Inflammatory macrophage (primary cell): ENCODE measurements at places on chromosomes 5 and 9.

- DNase-seq: no peak
Measured at GRCh38 chr5:83548581-83548980, 77.0 kb downstream of the VCAN start.

DNA sequence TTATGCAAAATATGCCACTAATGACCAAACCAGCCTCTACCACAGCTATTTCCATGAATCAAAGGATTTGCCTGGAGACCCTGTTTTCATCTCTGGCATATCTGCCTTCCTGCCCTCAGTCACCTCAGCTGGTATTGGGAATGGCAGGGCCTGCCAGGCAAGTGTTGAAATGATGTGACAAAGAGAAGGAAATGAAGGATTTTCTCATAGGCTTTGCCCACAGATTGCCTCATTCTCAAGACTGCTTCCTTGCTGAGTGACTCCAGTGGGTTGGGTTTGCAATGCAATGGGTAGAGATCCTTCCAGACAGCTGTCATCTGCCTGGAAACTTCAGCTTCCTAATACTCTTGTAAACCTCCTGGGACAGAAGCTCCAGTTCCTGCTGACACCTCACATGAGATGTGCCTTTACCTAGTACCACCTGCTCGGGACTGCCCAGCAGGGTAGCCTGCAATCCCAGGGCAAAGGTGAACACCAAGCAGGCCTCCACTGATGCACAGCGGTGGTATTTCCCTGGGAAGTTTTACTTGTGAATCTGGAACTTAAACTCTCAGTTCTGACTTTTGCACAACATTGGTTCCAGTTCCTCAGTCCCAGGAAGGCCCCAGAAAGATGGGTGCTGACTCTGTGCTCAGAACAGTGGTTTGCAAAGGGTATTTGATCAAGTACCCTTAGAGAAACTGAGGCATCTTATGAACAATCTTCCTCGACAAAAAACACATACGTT, 64.8 kb upstream of the SLC1A1 start:
- peak; percentile 45 for DNase-seq

DNA sequence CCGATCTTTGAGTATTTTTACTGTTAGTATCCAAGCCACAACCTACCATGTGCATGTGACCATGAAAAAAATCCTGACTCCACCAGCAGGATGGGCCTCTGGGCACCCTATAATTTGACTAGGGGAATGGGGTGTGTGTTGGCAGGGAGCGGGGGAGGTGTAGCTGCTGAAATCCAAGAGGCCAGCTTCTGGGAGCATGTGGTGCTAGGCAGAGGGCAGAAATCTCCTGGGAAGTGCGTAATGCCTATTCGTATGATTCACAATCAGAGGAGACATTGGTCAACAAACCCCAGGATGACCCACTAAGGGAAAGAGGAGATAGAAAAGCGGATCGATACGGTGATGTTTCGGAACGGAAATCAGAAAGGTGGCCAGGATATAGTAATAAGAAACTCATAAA, 149.9 kb downstream of the ARSB start:
- no peak for DNase-seq

GRCh38 chr5:2622866-2623265, 128.6 kb downstream of the IRX2 start:
- DNase-seq: no peak

DNA sequence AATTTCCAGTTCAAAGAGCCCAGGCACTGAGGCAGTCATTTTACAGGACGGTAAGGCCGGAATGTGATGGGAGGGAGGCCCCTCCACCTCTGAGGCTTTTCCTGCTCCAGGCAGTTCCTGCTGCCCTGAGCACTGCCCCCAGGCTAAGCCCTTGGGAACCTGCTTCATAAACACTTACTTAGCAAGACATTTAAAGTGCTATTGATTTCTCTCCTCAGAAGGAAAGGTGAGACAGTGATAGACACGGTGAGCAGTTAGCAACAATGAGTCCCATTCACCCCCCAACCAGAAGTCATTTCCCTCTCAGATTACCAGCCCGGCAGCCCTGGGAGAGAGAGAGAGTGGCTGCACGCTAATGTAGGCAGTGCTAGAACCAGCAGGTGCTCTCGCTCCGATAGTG, 462.5 kb downstream of the SPOCK1 start:
- no peak for DNase-seq

DNA sequence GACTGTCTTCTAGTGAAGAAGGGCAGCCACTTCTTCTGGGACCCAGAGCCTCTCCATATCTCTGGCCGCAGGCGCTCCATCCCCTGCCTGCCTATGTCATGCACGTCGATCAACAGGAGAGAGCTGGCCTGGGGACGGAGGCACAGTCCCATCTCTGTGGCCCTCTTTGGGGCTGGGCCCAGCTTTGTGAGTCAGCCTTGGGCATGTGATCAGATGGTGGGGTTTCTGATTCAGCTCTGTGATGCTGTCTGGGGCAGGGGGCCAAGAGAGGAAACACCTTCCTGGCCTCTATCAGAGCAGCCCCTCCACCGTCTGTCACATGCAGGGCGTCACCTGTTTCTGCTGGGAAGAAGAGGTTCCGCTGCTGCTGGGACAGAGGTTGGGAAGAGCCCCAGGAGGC, 72.6 kb downstream of the MVB12B start:
- DNase-seq: no peak

DNA sequence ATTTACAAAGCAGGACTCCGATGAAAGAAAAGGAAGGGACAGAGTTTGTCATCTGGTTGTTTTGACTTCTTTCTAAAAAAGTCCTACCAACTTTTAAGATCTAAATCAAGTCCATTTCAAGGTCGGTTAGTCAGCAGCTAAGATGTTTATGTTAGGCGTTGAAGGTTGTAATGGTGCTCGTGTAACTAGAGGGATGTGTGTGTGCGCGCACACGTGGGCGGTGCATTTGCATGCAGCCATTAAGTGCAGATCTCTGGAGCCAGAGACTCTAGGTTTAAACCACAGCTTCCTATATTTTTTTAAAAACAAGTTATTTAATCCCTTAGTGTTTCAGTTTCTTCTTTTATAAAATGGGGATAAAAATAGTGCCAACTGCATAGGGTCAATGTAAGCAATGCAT, 77.0 kb upstream of the SMIM32 start:
- DNase-seq: no peak

DNA sequence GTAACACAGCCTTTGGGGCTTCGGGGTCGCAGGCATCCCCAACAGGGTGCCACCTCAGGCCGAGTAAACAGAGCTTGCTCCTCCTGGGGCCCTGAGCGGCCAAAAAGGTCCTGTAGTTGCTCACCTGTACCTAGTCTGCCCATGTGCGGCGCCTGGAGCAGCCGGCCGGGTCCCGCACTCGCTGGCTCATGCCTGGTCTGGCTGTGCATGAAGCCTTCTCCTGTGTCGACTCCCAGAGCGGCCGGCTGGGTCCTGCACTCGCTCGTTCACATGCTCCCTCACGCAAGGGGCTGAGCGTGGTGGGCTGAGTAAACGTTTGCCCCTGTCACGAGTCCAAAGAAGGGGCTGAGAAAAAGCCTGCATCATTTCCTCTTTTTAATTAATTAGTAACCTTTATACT, 162.4 kb upstream of the TUT7 start:
- DNase-seq: no peak

GRCh38 chr5:84249918-84250630, 134.6 kb downstream of the EDIL3 start:
- no peak for DNase-seq

GRCh38 chr5:126462239-126463014, 39.2 kb downstream of the GRAMD2B start:
- DNase-seq: no peak

- no peak for DNase-seq
Measured at GRCh38 chr5:96112703-96113102, 151.1 kb upstream of the ELL2 start.

DNA sequence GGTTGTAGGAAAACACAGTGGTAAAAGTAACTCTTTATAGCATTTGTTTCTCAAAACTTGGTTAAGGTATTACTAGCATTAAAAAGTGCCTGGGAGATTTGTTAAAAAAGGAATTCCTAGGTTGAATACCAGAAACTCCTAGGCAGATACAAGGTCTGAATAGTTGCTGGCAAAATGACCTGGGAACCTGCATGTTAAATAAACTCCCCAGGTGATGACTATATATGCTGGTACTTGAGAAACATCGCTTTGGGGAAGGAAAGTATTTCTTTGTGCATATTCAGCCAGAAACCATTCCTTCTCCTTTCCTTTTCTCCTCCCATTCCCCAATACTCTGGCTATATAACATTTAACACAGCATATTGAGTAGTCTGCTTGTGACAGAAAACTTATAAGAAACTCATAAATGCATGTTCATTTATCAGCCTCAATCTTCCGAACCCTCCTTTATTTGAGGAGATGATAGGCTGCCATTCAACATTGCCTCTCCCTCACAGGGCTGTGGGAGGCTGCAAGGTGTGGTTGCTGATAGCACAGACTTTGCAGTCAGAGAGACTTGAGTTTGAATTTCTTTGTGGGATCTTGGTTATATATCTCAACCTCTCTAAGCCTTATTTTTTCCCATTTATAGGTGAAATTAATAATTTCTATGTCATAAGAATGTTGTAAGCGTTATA, 28.7 kb downstream of the PCSK1 start:
- no peak for DNase-seq

DNA sequence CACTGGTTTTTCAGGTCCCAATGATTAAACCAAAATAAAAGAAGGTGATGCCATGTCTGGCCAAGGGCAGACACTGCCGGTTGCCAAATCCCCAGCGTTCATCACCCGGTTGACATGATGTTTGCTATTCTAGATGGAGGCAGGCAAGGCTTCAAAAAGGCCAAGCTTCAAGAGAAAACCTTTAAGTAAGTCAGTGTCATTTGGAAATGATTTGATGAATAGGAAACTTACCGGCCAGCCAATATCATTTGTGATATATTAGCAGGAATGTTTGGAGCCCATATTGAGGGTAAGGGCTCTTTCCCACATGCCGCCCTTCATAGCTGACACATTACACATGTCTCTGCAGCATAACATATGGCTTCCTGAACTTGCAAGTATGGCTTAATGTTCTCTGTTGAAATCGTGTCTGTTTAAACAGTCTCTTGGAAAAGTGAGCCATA, 89.5 kb upstream of the TTC23L start:
- no peak for DNase-seq

GRCh38 chr9:68750786-68751185, 45.7 kb downstream of the PIP5K1B start:
- no peak for DNase-seq

GRCh38 chr5:10621832-10622231, 58.0 kb downstream of the ANKRD33B start:
- peak; percentile 85 for DNase-seq

- DNase-seq: no peak
Measured at GRCh38 chr5:141680751-141681201, 1.3 kb downstream of the ARAP3 start.

- no peak for DNase-seq
Measured at GRCh38 chr9:77725046-77725694, 77.0 kb upstream of the GNA14 start.

GRCh38 chr9:123034881-123035510, 1.5 kb downstream of the GPR21 start:
- no peak for DNase-seq

DNA sequence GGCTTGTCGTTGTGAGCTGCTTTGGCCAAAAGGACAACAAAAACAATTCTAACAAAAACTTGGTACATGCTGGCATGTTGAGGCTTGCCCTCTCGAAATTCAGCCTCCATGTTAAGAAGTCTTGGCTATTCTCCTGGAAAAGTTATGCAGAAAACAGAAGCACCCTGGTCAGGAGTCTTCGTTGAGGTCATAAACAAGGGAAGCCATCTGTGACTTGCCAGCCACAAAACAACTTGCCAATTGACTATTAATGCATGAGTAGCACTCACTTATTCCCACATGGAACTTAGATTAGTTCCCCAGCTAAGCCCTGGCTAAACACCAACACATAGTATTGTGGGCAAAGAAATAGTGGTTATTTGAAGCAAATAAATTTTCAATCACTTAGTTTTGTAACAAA, 521.0 kb upstream of the CHD1 start:
- DNase-seq: no peak

- no peak for DNase-seq
Measured at GRCh38 chr5:158877706-158878105, 222.0 kb downstream of the EBF1 start.

DNA sequence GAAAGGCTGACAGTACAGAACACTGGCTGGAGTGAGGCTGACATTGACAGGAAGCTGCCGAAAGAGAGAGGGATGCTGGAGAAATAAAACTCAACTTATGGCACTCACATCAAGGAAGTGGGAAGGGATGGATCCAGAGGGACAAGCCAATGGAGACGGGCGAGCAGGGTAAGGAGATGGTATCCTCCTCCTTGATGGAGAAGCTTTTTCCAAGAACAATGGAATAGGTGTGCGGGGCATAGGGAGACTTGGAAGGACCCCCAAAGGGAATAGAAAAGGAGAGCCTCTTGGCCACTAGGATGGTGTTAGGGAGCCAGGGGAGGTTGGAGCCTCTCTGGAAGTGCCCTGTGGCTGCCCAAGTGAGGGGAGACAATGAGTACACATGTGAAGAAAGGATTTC, 58.4 kb upstream of the GRHPR start:
- DNase-seq: no peak

DNA sequence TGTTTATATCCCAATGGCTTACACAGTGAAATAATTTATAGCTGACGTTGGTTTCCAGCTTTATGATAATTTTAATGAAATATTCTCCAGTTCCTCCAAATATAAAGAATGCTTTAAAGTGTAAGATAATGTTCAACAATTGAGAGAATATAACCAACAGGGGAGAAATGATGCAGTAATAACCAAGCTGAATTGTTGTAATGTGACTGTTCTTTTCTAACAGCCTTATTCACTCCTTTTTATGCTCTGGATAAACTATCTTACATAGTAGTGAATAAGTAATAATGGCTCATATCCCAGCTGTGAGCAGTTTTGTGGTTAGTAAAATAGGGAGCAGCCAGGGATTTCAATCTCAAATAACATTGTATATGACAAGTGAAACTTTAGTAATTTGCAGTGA, 2348.7 kb upstream of the ACO1 start:
- DNase-seq: no peak

- no peak for DNase-seq
Measured at GRCh38 chr9:134591082-134591571, 50.5 kb upstream of the COL5A1 start.

- DNase-seq: no peak
Measured at GRCh38 chr5:78065663-78066062, 228.8 kb downstream of the AP3B1 start.

DNA sequence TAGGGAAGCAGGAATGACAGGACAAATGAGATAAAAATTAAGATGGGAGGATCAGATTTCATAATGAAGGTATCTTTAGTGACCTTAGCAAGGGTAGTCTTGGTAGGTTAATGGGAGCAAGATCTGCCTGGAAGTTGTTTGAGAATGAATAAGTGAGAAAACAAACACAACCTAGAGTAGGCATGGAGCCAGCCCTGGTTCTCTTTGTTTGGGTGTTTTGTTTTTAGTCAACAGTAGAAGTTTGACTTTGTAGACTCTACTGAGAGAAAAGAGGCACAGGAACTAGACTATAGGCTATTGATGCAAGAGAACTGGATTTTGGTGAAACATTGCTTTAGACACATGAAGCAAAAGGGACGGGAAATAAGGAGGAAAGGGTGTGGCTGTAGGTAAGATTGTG, 40.3 kb downstream of the KCNN2 start:
- no peak for DNase-seq

DNA sequence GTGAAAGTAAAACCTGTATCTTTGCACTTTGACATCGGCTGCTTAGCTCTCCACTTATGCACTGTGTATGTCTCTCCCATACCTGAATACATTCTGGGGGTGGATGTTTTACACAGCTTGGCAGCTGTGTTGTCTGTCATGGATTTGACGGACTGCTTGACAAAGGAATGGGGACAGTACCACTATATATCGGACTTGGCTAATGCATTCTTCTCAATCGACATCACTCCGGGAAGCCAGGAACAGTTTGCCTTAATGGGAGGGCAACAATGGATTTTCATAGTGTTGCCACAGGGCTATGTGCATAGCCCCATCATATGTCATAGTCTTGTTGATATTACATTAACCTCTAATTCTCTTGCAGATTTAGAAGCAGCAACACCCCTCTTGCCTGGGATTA, 1008.3 kb downstream of the DNAH5 start:
- DNase-seq: no peak
